Astrocyte (in vitro differentiated cells and primary cell): ENCODE measurements at places on chromosomes 12 and 14. TPM values are rescaled to one million over a fixed set of nuclear protein-coding genes. Genes with fewer than 3 reads are reported as not detected.

DNA sequence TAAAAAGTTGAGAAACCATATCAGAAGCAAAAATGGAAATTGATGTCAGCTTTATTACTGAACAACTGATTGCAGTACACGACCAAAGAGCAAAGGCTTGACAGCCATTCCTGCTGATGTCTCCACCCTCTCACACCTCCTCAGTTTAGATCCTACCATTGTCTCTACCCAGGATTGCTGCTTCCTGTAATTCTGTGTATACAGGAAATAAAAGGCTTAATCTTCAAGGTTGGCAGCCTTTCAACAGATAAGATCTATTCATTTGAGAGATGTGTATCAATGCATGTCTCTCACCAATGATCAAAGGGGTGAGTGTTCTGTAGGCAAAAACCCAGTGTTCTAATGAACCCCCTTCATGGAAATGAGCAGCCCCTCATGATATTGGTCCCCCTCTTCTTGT is 27.0 kb downstream of the SLCO1C1 start:
- no peak for DNase-seq

DNA sequence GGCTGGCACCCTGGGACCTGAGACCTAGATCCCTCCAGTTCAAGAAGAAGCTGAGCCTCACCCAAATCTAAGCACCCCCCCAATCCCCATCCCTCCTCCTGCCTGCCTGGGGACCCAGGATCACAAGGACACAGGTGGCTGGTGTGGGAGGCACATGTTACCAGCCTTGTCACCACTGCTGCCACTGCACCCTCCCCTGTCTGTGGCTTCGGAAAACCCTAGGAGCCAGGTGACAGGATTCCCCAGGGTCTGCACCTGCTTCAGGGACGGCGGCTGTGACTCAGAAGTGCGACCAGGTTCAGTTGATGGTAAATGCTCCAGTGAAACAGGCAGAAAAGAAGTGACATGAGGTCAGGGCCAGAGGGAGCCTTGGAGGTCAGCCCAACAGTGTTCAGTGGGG is 62.8 kb upstream of the FAM222A start:
- DNase-seq, result no peak

DNA sequence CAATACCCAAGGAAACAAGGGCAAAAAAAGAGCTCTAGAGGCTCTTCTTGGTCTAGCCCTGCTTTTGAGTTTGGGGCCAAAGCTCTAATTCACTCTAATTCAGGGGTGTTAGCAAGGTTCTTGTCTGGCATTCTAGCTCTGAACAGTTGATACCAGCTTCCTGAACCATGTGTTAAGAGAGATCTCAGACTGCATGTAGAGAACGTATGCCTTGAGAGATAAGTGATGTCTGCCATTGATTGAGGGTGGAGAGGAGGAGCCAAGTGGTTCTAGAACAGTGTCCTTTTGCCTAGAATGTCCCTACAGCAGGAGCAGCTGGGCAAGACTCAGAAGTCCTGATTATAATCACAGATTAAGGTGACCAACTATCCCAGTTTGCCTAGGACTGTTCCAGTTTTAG is 18.2 kb upstream of the POC1B start:
- no peak for DNase-seq

DNA sequence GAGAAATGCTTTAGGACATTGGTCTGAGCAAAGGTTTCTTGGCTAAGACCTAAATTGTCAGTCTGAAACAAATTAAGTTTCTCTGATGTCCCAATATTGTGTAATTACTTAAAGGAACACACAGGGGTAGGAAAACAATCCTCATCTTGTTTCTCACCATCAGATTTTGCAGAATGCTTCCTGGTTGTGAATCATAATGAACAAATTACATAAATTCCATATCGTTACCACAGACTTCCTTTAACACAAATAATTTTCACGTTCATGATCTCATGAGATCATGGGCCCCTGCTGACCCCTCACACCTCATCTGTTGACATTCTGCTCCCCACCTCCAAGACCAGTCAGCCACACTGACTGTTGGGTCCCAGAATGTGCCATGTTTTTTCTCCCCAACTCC is 194.1 kb downstream of the MON2 start:
- peak; percentile 78 for DNase-seq

GRCh38 chr12:110927546-110927945 is 7.2 kb upstream of the MYL2 start:
- DNase-seq, result no peak

- DNase-seq, result no peak
These were observed 43.6 kb upstream of the DDX11 start for GRCh38 chr12:31029916-31030562.

DNA sequence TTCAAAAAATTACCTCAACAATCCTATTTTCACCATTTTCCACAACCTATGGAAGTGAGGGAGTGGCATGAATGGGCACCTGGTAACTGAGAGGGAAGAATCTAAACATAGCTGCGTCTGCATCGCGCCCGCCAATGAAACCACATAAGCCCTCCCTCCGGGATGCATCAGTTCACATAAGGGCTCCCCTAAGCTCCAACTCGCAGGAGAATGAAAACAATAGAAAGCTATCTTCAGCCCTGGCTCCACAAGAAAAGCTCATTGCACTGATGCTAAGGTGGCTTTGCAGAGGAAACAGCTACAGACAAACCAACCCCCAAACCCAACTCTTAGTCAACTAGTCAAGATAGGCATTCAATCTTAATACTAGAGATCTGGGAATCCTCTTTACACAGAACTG is 173.3 kb downstream of the FOXN3 start:
- DNase-seq, result no peak

DNA sequence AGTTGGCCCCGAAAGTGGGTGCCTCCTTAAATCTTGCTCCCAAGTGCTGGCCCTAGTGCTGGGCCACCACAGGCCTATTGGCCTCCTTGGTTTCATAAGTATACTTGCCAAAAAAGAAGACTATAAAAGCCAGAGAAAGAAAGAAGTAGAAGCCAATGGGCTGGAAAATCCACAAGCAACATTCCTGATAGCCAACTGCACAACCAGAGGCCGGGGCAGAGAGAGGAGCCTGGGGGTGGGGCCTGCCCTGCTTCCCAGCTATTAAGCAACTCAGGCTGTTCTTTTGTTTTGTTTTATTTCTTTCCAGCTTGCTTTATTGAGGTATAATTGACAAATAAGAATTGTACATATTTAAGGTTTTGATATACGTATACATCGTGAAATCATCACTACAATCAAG is 177.2 kb upstream of the NTF3 start:
- DNase-seq, result peak; percentile 17

DNA sequence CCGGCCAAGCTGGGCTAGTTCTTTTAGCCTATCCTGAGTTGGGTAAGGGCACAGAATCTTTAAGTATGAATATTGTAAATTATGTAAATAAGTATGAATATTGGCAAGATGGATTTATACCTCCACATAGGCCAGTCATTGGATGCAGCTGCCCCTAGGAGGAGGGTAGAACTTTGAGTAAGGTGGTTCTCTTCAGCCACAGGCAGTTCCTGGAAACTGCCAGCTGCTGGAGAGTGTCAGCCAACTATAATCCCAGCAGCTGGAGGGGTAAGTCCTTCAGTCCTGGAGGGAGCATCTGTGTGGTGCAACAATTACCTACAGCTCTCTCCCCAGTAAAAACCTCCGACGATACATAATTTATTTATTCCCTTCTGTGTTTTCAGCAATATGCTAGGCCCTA is 65.8 kb upstream of the TMPO start:
- no peak for DNase-seq

Gene BATF
- total RNA-seq, result not detected in 2 replicates

Gene NPAS3
- total RNA-seq, result 2.2 and 2.6 TPM in 2 replicates

DNA sequence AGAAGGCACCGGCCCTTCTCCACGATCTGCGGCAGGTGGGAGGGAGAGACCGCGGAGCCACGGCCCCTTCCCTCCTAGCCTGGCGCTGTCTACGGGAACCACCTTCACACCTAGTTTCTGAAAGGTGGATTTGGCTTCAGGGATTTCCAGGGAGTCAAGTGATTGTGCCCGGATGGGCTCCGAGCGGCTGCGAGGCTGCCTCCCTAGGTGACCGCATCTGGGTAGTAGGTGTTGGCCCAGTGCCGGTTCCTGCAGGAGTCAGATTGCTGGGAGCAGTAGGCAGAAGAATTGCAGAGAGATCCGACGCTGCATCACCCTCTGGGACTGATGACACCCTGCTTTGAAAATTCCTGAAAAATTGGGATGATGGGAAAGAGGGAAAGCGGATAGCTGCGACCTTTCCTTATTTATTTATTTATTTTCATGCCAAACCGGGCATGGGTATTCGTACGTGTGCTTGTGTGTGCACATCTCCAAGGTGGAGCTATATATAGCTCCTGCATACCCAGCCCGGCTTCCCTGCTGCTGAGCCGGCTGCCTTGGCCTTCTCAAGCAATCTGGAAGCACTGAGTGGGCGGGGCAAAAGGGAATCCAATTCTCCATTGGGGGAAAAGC is 1.1 kb downstream of the CNTN1 start:
- DNase-seq, result no peak

- no peak for DNase-seq
These were observed 61.1 kb downstream of the RIMBP2 start for GRCh38 chr12:130655010-130655409.

Gene BICDL1
- 7.3 and 8.8 TPM in 2 replicates for total RNA-seq

DNA sequence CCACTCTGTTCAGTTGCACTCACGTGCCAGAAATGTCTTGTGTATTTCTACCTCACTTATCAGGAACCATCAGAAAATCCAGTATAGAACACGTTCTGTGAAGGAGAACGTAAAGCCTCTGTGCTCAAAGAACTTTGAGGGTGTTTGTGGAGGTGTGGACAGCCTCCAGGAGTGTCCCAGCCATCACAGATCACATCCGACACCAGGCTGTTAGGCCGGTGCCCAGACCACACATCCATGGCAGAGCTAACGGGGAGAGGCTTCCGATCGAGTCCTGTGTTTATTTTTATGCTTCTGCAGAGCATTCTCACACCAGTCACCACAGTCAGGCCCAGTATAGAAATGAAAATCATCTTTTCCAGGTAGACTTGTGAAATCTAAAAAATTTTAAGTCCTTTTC is 53.6 kb downstream of the TPCN1 start:
- DNase-seq, result no peak

DNA sequence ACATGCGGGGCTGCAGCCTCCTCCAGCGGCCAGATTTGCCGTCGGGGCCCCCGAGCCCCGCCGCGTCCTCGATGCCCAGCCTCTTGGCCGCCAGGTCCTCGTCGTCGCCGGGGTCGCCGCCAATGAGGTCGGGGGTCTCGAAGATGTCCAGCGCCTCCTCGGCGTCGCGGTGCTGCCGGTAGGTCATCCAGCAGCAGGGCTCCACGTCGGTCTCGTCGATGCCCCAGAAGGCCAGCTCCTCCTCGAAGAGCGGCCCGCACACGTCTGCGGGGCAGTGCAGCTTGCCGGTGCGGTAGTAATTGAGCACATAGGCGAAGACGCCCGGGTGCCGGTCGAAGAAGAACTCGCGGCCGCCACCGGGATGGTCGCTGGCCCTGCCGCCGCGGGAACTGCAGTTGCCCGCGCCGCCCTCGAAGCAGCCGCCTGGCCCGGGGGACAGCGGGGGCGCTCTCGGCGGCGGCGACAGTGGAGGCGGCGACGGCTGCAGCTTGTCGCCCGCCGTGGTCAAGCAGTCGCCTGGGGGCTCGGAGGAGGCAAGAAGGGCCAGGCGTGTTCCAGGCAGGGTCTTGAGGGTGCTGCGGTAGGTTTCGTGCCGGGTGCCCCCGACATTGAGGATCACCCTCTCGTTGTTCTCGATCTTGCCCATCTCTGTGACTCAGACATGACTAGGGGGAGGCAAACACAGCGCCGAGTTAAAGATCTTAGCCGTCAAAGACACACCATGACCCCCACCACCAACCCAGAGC is 2.1 kb downstream of the KCNC2 start:
- no peak for DNase-seq

GRCh38 chr12:11879306-11879705 is 191.4 kb upstream of the BCL2L14 start:
- peak; percentile 80 for DNase-seq

- DNase-seq, result no peak
These were observed 2.6 kb upstream of the PLEKHG3 start for GRCh38 chr14:64701660-64702059.

Gene TMEM52B
- total RNA-seq, result 0.45 TPM in 1 of 2 replicates, not detected in the other

DNA sequence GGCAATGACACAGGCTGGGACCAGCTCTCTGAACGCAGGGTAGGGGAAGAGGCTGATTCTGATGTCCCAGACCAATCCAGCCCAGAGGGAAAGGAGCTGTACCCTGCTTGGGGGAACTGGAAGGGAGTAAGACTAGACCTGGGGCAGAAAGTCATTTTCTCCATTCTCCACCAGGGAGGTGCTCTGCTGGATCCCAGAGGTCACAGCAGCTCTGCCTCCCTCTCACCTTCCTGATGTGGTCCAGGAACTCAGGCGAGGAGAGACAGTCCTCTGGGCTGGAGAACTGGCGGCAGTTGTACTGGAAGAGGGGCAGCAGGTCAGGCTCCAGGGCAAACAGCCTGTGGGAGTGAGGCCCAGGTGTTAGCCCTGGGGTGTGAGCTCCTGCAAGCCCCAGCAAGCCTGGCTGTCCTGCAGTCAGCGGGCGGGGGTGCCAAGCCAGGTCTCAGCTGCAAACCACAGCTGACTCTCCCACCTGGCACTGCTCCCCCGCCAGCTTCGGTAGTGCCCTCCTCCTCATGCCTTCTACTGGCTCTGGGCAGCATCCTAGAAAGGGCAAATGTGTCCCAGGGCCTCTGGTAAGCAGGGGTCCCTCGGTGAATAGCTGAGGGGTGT is 1.9 kb downstream of the NGB start:
- no peak for DNase-seq

DNA sequence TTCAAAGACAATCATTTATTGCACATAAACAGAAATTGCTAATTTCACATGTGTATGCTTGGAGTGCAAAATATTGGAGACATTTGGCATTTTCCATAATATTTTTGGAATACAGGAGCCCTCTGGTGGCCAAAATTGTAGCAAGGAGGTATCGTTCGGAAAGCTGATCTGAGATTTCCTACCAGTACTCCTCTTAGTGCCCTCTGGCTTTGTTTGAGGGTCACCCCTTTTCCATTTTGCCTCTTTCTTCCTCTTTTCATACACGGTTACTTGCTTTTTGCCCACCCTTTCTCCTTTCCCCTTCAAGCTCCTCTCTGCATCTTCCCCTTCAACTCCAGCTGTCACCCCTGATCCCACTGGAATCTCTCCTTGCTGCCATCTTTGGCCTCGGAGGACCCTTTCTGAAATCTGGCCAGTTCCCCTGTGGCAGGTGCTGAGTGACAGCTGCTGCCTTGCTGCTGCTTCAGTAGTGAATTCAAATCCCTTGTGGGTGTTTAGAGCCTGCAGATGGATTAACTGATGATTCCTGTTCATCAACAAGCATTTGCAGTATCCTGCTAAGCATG is 164.6 kb upstream of the PARP11 start:
- no peak for DNase-seq

DNA sequence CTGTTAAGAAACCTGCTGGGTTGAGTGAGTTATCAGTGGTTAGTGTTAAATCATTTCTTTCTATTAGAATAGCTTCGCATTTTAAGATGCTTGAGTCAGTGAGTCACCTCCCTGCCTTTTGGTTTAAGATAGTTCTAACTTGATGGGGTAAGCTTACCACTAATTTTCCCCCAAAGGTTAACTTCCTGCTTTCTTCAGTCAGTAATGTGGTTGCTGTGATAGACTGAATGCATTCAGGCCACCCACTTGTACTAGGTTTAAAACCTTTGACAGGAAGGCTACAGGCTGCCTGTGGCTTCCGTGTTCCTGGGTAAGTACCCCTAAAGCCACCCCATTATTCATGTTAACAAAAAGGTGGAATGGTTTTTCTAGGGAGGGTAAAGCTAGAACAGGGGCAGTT is 25.3 kb downstream of the CLEC2A start:
- DNase-seq, result no peak
